ENCODE measurements at places on chromosomes 7 and 10.

- DNase-seq = no peak
These were observed 22.4 kb downstream of the LHPP start for GRCh38 chr10:124484031-124484430.

DNA sequence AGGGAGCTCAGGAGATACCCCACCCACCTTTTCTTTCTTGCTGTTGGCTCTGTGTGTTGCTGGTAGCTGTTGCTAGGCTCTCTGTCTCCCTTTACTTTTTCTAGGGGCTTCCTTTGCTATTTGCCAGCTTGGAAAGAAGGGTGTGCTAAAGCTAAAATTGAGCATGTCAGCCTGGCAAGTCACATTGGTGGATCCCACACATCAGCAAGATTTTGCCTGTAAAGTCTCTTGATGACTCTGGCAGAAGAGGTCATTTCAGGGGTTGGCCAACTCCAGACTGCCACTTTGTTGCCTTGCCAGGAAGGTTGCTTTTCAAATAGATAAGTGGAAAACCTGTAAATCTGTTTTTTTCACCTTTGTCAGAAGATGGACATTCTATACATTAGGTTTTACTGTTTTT, 9.9 kb downstream of the CCNY start:
- no peak for DNase-seq

DNA sequence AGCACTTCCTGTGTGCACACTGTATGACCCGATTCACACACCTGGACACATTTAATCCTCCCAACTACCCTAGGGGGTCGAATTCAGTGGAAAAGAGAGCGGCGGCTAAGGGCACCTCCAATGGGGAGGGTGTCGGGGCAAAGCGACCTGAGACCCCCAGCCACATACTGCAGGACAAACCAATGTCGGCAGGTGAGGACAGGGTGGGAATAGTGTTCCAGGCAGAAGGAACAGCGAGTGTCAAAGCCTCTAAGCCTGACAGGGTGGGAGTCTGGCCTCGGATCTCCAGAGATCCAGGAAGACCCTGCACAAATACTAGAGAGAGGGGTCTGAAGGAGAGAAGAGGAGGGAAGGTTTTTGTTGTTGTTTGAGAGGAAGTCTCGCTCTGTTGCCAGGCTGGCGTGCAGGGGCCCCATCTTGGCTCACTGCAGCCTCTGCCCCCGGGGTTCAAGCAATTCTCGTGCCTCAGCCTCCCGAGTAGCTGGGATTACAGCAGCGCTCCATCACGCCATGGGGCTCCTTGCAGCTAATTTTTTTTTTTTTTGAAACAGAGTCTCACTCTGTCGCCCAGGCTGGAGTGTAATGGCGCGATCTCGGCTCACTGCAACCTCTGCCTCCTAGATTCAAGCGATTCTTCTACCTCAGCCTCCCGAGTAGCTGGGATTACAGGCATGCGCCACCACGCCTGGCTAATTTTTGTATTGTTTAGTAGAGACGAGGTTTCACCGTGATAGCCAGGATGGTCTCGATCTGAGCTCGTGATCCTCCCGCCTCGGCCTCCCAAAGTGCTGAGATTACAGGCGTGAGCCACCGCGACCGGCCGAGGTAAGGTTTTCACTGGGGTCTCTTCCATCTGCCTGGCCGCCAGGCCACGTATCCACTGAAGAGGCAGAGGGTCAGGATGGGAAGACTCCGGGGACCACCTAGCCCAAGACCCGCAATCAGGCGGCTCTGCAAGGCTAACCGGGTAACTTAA, 1.2 kb upstream of the ARPC1B start:
- DNase-seq = no peak

DNA sequence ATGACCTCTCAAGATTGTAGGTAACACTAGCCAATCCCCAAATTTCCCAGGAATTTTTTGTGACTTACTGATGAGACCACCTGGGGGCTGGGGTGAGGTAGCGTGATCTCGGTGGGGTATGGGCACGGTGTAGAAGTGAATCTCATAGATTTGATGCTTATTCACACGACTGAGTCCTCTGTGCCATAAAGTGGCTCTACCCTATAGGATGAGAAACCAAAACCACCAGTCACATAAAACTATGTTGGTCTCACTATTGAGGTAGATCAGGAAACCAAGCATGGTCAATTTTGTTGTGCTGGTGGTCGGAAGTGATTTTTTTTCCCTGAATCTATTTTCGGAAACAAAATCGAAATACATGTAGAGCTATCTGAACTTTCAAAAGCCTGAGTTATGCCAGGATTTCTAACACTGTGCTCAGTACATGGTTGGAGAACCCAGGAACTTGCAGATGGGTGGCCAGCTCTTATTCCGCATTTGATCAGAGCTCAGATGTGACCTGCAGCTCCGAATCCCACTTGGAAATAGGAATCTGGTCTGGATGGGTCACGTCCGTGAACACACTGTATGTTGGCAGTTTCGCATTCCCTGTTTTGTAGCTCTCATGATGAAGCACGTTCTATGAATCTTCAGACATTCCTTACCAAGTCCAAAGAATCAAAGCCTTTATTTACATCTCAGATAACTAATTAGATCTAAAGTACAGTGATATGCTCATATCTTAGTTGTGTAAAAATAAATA, 261.5 kb downstream of the KLF6 start:
- DNase-seq = no peak

DNA sequence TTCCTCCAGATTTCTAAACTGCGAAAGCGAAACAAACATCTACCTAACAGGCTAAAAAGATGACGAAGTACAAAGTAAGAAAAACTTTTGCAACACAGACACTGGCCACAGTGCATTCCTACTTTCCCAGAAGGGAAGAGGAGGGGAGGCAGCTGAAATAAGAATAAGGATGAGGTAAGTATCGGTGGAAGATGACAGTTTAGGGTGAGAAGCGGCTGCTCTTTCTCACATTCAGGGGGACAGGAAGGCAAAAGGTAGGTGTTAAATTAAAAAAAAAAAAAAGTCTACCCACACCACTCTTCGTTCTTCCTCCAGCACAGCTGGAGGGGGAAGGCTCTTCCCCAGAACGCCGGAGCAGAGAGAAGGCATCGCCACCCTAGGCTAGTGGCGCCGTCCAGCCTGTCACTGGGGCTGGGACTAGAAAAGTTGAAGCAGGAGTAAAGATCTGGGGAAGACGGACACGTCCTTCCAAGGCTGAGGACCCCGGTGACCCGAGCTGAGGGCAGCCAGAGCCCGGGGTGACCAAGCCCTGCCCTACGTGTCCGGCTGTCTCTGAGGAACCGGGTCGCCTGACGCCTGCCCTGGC, 846 bp downstream of the DNAJC1 start:
- DNase-seq = no peak

GRCh38 chr7:98133181-98133580, 26.5 kb downstream of the LMTK2 start:
- DNase-seq = no peak

- DNase-seq = no peak
These were observed 348.0 kb downstream of the SUGCT start for GRCh38 chr7:40482845-40483244.

GRCh38 chr7:94429153-94429552, 34.5 kb downstream of the COL1A2 start:
- DNase-seq = no peak

DNA sequence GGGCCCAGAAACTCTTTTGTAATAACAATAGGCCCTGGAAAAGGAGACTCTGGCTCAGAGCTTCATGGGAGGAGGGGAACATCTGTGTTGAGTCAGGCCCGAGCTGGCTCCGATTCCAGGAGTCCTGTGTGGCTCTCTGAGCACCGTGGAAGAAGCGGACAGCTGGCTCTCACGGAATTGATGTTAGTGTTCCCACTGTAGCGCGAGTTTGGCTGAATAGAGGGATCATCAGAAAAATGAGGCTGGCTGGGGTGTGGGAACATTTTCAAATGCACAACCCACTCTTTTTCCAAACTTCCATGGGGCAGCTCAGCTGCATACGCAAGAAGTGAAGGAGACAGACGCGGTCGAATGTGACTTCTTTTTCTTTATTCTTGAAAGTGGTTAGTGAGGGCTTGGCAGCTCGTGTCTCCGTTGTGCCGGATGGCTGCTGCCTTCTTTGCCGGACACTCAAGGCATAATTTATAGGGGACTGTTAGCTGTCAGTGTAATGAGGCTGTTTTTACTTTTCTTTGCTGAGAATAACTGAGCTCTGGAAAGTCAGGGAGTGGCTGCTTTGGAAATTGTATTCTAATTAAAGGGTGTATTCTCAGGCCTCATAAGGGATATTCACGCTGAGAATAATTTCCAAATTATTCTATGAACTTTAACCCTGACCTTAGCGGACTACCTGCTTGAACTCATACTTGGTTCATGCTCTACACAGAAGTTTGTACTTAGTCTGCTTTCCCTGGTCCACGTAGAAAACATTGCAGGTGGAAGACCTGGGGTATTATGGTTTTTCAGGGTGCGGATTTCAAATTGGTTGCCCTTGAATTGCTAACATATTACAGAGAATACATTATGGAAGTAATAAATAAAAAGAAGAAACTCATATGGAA, 23.1 kb downstream of the MDFIC start:
- peak; percentile 7 for DNase-seq

- DNase-seq = no peak
These were observed 609.1 kb upstream of the IGFBP3 start for GRCh38 chr7:46530081-46530750.

- DNase-seq = no peak
These were observed 98.0 kb downstream of the NPY start for GRCh38 chr7:24381894-24382505.

GRCh38 chr7:38323156-38323555, 49.7 kb upstream of the TARP start:
- DNase-seq = no peak

DNA sequence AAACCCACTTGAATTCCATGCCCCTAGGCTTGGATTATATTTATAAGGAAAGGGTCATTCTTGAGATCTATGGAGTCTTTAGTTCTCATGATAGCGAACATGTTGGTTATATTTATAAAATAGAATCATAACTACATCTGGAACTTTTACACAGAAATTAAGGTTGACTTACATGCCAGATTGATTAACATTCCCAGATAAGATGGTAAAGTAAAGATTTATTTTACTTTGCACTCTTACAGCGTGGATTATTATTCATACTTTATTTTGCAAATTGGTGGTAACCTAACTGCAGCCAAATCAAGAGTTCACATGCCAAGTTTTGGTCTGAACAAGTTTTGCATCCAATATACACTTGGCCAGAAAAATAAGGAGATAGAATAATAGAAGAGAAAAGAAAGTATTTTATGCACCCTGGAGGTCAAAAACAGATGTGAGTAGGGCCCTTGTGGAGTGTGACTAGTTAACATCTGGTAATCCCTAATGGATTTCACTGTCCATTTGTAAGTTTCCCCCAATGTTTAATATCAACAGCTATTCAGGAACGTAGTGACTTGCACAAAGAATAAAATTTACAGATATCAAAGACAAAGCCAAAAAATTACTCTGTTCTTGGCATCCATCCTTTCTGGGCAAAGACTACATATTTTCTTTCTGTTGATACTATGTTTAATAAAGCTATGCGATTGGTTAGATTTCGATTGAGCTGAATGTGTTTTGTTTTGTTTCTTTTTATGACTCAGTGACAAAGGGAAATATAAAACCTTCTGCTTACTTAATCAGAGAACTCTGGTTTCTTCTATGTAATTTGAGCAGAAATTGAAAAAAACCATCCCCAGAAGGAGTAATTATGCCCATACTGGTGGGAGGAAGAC, 10.1 kb upstream of the TMEM26 start:
- no peak for DNase-seq

- no peak for DNase-seq
These were observed 212.6 kb upstream of the SP4 start for GRCh38 chr7:21215307-21215706.

- DNase-seq = no peak
These were observed 21.9 kb upstream of the SEMA3A start for GRCh38 chr7:84216472-84216871.

DNA sequence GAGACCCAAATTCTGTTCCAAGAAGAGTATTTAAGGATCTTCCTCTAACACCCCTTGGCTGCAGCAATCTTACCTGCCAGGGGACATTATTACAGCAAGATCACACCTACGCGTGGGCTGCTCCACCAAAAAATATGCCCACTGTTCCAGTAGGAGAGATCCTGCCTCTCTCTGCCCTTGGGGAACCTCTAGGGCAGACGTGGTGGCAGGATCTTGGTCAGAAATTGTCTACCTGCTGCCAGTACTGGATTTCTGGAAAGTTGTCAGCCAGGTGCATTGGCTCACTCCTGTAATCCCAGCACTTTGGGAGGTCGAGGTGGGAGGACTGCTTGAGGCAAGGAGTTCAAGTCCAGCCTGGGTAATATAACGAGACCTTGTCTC, 259.0 kb downstream of the CALN1 start:
- no peak for DNase-seq

DNA sequence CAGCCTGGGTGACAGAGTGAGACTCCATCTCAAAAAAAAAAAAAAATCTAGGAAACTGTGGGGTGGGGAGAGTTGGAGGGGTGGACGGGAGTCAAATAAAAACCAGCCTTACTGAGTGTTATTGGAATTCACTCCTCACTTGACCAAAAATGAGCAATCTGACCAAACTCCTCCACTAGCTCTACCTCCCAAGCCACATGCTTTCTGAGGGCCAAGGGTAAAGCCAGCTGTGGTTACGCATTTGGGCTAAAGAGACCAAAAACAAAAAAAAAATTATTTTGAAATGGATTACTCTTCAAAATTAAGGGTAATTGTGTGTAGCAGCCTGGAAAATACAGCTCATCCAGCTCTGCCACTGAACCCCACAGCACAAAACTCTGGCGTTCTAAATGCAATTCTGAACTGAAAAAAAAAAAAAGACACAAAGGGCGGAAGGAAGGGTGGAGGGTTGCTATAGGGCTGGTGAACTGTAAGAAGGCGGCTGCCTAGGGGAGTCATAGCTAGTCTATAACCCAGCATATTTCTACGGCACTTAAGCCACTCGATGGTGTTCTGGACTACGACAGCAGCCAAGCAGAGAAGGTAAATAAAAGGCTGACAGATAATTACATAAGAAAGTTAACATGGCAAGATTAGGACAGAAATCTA, 7.8 kb downstream of the ELMO1 start:
- DNase-seq = no peak

DNA sequence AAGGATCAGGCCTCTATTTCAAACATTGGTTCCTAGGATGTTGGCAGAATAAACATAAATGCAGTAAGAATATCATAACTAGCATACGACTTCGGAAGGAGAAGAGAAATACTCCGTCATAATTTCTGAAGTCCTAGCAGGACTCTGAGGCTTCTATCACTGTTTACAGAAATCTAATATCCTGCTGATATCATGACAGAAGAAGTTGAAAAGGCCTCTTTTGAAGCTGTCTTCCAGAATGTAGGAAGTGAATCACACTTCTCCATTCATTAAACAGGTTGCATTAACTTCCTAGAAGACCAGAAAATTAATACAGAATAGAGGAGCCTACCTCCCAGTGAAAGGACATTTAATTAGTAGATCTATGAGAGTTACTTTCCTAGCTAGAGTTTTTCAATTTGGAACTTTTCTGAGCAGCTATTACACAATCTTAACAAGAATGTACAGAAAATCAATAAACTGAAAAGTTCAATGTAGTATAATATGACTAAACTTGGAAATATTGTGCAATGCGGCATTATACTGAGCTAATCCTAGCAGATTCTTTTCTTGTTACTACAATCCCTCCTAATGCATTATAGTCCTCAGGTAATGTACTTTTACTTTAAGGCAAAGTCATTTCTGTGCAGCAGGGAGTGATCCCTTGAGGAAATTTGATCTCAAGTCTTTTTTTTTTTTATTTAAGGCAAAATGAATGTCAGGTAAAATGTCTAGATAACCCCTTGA, 622.6 kb upstream of the CELF2 start:
- no peak for DNase-seq

GRCh38 chr10:127196282-127197153, at the start of gene INSYN2A:
TSS of gene INSYN2A (minus strand) at chr10:127196591. CDS start at chr10:127176395, 20,196 bp downstream.
- DNase-seq = no peak

- no peak for DNase-seq
These were observed 115.2 kb downstream of the RGS10 start for GRCh38 chr10:119427263-119427864.

GRCh38 chr7:74306730-74307469, 17.7 kb downstream of the CLIP2 start:
- peak; percentile 47 for DNase-seq
